ENCODE measurements at places on chromosomes 3 and 15.

GRCh38 chr3:5248822-5249221 lies 61.3 kb downstream of the EDEM1 start:
- DNase-seq, result no peak

- no peak for DNase-seq
These were observed 171.2 kb upstream of the WNT5A start for GRCh38 chr3:55658270-55658669.

- no peak for DNase-seq
These were observed 19.9 kb upstream of the GOLGA8J start for GRCh38 chr15:30062881-30063280.

DNA sequence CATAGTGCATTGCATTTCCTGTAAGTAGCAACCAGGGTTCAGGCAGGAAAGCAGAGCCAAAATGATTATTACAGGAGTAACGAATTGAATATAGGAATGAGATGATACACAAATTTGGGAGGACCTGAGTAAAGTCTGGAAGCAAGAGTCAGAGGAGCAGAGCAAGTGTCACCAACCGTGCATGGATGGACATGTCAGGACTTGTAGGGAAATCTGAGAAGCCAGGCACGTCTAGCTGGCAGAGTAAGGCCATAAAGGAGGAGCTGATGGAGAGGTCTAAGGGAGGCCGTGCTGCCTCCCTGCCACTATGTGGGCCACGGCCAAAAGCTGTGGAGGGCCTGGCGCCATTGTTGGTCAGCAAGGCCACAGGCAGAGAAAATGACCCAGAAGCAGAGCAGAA lies 22.4 kb downstream of the GJD2 start:
- no peak for DNase-seq

GRCh38 chr3:65867463-65868210 lies 171.1 kb downstream of the MAGI1 start:
- no peak for DNase-seq

DNA sequence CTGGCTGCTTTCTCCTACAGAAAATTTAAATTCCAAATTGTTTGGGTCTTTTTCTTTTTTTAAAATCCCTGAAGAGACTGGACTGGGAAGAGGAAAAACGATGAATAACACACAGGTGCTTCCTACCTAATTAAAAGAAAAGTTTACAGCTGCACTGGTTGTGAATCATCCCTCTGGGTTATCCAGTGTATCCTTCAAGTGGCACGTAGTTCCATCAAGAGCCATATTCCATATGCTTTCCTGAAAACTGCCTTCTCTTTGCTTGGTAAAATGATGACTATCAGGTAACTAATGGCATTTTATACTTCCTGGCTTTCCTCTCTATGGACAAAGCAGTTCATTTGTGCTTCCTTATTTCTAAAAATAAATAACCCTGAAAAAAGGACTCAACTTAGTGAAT lies 123.2 kb downstream of the MAGI1 start:
- DNase-seq, result no peak

DNA sequence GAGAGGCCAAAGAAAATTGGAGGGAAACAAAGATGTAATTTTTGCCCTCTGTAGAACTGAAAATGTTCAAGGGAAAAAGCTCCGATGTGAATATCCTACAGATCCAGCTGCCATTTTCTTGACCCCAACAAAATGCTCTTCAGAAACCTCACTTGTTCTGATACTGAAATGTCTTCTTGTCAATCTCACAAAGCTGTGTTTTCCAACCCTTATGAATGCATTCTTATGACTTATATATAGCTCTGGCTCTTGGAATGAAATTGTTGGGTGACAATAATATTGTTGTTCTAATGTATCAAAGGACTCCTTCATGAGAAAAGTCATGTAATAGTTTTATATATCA lies 157.1 kb upstream of the TGFBR2 start:
- no peak for DNase-seq

DNA sequence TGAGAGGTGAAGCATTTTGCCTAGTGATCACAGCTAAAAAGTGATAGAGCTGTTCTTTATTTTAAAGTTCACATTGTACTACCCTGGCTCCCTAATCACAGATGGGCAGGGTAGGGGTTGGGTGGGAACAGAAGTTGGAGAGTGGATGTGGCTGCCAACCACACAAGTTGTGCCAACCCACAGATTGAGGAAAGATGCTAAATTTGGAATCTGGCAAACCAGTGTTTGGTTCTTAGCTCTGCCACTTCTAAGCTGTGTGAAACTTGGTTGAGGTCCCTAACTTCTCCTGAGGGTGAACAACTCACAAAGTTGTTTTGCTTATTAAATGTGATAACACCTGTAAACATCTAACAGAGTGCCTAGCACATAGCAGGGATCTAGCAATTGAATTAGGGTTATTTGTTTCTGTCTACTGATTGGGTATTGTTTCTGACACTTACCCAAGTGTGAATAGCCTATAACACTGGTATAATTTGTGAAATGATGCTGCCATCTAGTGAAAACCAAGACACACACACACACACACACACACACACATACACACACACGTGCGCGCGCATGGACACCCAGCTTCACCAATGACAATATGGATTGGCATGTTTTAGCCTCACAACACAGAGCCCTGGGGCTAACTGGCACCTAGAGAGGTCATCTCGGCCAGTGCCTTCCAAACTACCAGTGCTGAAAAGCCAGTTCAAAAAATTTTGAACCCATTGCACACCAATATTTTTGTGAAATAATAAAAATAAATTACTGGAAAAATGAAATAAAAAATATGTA lies 25.3 kb downstream of the ADGRG7 start:
- DNase-seq, result no peak

GRCh38 chr15:70559265-70560239 lies 203.8 kb downstream of the UACA start:
- DNase-seq, result peak; percentile 29

- DNase-seq, result peak; percentile 13
These were observed 1.2 kb upstream of the LCTL start for GRCh38 chr15:66566963-66567531.

- no peak for DNase-seq
These were observed 379.5 kb upstream of the TBL1XR1 start for GRCh38 chr3:177576746-177577145.

DNA sequence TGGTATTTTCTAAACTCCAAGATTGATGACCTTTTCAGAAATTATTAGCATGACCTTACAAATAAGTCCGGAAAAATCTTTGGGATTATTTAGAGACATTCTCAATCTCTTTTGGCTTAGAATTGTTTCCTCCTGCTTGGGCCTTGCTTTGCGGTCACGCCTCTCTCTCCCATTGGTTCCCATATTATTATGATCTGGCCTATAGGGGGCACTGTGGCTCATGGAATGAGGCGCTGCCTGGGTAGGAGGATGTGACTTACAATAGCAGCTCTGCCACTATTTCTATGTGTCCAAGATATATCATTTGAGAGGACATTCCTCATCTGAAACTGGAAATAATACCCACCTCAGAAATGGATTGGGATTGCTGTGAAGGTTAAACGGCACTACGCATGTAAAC lies 464.9 kb downstream of the MFSD1 start:
- DNase-seq, result no peak

- no peak for DNase-seq
These were observed 69.6 kb downstream of the APBA2 start for GRCh38 chr15:28955160-28955992.

GRCh38 chr3:183298701-183299153 lies 45.7 kb downstream of the B3GNT5 start:
- DNase-seq, result no peak

DNA sequence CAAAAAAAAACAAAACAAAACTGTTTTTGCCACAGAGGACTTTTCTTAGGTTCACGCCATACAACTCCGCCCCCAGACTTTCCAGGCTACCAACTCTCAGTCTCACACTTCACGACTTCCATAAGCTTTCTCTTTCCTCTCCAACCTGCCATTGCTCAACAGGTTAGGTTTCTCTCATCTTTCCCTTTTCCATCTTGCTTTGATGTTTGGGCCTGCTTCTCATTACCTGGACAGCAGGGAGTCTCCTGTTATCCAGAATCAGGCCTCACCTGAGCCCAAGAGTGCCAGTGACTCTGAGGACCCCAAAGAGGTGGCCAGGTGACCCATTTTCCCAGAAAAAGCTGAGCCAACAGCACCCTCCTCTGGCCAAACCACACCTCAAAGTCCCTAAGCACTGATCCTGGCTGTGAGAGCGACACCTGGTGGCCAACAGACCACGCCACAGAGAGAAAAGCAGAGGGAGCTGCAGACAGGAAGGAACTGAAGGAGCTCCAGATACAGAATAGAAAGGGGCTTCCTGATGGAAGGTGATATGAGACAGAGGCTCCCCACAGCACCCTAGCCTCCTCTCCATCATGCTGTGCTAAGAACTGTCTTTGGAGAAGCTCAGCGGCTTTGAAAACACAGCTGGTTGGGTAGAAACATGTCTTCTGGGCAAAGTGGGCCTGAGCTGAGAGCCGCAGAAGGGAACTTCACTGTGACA lies 4.0 kb downstream of the CCDC51 start:
- DNase-seq, result peak; percentile 79

DNA sequence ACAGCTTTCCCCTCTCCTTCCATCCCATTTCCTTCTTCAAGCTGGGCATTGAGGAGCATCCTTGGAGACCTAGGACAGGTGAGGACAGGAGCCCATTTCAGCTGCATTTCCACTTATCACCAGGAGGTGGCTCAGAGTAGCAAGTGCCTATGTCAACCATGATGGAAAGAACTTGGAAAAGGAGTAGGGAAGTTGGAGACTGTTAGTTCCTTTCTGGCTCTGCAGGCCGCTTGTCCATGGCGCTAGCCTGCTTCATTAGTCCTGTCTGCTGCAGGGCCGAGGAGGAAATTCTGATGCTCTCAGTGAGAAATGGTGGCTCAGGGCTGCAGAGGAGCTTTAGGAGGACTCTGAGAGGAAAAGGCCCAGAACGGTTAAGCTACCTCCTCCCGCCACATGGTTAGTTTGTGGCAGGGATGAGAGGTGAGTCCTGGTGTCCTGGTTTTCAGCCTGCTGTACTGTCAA lies 7.0 kb upstream of the CD276 start:
- no peak for DNase-seq

DNA sequence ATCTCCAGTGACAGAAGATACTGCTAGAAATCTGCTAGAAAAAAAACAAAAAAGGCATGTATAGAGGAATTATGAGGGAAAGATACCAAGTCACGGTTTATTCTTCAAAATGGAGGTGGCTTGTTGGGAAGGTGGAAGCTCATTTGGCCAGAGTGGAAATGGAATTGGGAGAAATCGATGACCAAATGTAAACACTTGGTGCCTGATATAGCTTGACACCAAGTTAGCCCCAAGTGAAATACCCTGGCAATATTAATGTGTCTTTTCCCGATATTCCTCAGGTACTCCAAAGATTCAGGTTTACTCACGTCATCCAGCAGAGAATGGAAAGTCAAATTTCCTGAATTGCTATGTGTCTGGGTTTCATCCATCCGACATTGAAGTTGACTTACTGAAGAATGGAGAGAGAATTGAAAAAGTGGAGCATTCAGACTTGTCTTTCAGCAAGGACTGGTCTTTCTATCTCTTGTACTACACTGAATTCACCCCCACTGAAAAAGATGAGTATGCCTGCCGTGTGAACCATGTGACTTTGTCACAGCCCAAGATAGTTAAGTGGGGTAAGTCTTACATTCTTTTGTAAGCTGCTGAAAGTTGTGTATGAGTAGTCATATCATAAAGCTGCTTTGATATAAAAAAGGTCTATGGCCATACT lies 4.0 kb downstream of the B2M start:
- no peak for DNase-seq

DNA sequence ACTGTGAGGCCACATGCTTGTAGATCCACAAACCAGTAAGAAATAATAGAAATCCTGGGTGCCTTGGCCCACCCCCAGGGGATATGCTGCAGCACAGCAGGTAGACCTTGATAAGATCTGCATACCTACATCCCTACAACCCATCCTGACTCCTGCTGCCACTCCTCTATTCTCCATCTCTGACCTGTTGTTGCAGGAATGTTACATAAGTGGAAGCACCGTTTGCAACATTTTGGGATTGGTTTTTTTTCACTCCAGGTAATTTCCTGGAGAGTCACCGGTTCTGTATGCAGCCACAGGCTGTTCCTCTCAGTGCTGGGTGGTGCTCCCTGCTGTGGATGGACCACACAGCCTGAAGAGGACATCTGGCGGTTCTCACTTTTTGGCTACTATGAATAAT lies 16.1 kb upstream of the CSPG5 start:
- no peak for DNase-seq

DNA sequence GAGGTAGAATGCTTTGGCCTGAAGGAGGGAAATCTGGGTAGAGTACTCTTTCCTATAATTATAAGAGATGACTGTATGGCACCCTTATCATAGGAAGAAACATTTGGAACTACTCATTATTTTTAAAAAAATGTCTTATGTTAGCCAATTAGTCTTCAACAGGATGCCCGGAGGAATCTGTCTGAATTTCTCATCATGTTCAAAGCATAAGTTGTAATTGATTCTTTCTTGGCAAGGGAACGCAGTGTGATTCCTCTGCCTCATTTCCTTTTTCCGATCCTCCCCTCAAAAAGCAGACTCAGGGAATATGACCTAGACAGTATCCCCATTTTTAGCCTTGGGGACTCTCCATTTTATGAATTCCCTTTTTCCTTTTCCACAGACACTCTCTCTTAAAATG lies 165.1 kb downstream of the IL5RA start:
- DNase-seq, result no peak

DNA sequence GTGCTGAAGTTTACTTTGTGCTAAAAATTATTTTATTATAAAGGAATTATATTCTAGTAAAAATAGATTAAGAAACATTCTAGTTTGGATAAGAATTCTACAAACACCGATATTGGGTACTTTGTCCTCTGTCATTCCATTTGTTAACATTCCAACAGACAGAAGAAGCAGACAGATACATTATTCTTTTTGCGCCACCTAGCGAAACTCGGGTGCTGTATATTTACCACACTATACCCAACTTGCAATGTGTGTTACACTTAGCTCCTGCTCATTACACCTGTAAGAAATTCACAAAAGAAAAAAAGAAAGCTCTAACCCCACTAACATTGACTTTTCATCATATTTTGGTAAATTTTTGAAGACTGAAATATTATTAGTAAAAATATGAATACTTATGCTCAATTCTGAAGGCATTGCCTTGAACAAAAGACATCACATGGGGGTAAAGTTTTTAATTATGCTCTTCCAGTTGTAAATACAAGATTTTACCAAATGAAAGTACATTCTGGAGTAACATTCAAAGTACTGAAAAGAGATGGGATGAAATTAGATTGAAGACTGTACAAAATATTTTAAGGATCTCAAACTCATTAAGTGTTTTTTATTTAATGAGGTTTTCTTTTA lies 136.5 kb upstream of the MLF1 start:
- no peak for DNase-seq

- DNase-seq, result no peak
These were observed 6.7 kb upstream of the NCEH1 start for GRCh38 chr3:172717493-172718088.

DNA sequence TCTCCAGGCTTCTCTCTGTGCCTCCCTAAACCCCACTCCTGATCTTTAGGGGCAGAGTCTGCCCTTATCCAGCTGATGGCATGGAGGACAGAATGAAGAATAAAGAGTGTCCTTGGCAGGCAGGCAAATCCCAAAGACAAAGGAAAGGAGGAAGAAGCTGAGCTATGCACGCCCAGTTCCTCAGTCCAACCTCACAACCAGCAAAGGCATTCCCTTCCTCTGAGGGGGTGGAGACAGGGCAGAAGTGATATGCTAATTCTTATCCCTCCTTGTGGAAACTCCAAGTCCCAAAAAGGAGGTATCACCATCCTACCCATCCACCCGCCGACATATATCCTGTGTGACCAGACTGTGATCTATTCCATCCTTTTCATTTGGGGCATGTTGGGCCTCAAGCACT lies 10.5 kb upstream of the CCDC54 start:
- DNase-seq, result no peak

- DNase-seq, result no peak
These were observed 112.2 kb downstream of the CHL1 start for GRCh38 chr3:308597-309321.

GRCh38 chr3:118628704-118629341 lies 405.8 kb downstream of the IGSF11 start:
- DNase-seq, result no peak

Measured in activated T-helper 1 cell treated with anti-CD3 and anti-CD28 coated beads, Interleukin-2, amount 50 U/mL, for 16 hours (primary cell).